ENCODE measurements at places on chromosomes 5 and 9. TPM values are rescaled to one million over a fixed set of nuclear protein-coding genes. Genes with fewer than 3 reads are reported as not detected.

DNA sequence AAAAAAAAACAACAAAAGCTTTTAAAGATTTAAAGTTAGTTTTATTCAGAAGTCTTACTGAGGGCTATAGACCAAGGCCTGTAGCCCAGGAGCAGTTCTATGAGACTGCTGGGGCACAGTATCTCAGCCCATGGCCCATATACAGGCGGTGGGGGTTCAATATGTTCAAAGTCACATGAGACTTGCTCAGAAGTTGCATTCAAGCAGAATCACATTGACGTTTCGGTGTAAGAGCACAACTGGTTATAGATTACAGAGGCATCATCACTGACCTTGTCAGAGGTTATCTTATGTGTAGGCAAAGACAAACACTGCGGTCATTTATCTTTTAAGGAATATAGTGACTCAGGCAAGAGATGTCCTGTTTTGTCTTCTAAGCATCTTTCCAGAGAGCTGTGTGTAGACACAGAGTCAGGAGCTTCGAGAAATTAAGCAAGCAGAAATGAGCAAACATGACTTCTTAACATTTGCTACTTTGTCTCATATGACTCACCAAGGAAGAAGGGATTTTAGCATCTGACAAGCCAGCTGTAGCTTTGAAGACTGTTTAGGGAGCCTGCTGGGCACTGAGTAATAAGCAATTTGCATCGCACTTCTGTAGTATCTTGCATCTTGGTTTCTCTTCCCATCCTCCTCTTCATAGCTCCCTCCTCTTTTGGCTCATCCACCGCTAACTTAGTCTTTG, 12.9 kb upstream of the F2RL1 start:
- DNase-seq = peak; percentile 100

RASGEF1C gene
- not detected for total RNA-seq

- no peak for DNase-seq
These were observed 6.2 kb downstream of the VPS13A start for GRCh38 chr9:77183581-77183980.

DNA sequence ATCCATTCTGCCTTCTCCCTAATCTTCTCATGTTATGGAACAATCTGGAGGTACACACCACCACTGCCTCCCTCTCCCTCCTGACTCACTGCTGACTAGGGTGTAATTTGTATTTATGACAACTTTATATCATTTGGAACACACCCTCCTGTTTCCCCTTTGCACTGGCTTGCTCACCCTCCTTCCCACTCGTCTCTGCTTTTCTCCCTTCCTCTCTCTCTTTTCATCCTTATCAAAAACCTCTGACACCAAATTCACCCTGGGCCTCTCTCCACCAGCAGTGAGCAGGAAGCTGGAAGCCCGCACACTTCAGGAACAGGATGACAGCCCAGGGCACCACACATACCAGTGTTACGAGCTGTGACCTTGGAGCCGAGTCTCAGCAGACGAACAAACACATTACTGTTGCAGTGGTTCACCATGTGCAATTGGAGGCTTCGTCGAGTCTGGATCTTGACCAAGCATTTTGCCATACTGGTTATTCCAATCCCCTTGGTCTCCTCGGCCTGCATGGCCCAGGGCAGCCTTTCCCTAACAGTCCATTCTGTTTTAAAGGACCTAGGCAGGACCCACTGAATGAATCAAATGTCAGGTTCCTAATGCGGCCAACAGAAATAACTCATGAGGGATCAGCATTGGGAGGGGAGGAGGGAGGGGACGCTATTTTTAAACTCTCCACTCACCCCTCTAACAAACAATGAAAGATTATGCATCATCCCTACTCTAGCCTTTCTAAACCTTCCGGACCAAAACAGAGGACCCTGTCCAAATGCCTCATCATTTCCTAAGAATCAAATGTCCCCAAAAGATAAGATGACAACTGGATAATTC, 203.9 kb upstream of the RASEF start:
- no peak for DNase-seq

- no peak for DNase-seq
These were observed 28.0 kb downstream of the TXNDC8 start for GRCh38 chr9:110309681-110310080.

DNA sequence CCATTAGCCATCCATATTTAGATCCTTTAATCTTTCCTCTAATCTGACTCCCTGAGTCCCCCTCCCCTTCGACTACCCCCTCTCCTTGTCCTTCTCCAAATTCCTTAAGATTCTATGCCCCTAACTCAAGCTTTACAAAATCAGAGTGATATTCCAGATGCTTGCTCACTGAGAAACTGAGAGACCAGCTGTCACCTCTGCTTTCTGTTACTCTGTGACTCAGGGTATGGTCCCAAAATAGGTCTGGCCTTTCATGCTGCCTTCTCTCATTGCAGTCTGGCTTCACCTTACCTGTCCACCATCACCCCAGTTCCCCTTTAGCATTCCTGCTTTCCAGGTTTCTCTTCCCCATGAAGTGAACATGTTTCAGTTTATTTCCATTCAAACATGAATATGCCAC, 383.3 kb upstream of the SLC30A5 start:
- DNase-seq = no peak

F2R gene
- 85.7 TPM for total RNA-seq

ZDHHC11B gene
- total RNA-seq = not detected

DNA sequence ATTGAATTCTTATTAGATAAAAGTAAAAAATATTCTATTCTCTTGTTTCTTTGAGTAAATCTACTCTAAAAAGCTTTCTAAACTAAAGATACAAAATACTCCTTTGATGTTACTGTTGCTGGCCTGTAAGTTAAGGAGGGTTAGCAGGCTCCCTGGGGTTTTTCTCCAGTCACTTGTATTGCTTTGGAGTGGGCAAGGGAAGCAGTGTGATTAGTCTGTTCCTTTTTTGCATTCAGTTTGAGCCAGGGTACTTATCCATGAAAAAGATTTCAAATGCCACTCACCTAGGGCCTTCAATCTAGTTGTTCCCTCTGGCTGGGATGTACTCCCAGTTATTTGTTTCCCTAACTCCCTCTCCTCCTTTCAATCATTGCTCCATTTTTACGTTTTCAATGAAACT, 256.2 kb upstream of the SMC2 start:
- no peak for DNase-seq

NMRK1 gene
- total RNA-seq = 5.7 TPM

- no peak for DNase-seq
These were observed 11.3 kb upstream of the DTWD2 start for GRCh38 chr5:118999696-119000095.

DNA sequence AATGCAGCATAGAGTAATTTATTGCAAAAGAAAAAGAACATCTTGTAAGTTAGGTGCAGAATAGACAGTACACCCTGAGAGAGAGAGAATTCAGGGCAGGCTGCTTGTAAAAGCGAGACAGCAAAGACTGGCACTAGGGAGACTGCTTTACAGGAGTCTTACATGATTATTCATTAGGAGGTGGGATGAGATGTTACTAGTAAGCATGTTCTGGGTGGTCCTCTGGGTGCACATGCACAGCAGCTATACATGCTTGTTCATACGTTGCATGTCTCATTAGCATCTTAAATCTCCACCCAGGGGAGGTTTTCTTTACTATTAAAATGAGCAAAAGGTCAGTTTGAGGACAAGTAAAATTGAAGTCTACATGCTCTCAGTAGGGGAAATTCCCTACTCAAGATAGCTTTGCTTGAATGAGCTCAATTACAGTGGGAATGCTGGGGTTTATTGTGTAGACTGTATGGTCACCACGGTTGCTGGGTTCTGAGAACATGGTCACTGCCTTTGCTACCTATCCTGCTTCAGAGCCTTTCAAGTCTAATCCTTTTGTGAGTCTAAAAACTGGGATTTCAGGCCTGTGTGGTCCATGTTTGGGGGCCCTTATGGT, 60.6 kb downstream of the RGS7BP start:
- no peak for DNase-seq

DNA sequence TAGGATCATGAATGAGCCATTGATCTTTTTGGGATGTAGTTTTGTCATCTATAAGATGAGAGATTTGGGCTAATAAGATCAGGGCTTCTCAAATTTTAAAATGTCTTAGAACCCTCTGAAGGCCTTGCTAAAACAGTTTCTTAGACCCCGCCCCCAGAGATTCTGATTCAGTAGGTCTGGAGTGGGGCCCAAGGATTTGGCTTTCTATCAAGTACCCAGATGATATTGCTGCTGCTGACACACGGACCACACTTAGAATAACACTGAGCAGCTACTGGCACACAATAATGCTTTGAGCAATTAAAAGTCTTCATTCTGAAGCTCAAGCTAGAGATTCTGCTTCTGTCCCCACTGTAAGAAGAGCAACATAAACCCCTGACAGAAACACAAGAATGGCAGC, 216.7 kb downstream of the SMARCA2 start:
- DNase-seq = peak; percentile 68

SPINK13 gene
- not detected for total RNA-seq

Measured in IMR-90 (cell line).